ENCODE measurements at places on chromosomes 2 and 18.

DNA sequence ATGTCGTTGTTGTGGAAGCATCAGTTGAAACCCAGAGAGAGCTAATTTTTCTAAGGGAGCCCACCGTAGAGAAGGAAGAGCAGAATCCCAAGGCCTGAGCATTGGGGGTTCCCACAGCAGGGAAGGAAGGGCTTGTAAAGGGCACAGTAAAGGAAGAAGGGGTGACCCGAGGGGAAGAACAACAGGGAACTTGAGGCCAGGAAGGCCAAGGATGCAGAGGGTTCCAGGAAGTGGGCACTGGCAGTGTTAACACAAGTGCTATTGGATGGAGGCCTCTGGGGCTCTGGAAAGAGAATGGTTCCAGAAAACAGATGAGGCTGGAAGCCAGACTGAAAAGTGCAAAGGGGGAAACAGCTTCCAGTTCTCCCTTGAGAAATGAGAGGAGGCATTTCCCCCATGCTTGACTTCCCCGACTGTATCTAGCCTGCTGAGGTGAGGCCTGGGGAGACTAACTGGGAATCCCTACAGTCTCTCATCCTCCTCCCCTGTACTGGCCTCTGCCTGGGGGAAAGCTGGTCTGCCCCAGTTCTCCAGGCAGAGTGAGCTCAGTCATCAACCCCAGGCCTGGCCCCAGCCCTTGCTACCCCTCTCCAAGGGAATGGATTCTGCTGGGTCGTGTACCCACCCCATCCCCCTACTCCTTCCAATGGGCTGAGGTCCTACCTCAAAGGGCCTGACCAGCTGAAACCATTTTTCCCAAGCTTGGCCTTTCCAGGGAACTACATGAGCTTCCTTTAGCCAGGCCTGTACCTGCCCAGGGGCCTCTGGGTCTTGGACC lies 43.2 kb upstream of the MRPL33 start:
- no peak for DNase-seq

DNA sequence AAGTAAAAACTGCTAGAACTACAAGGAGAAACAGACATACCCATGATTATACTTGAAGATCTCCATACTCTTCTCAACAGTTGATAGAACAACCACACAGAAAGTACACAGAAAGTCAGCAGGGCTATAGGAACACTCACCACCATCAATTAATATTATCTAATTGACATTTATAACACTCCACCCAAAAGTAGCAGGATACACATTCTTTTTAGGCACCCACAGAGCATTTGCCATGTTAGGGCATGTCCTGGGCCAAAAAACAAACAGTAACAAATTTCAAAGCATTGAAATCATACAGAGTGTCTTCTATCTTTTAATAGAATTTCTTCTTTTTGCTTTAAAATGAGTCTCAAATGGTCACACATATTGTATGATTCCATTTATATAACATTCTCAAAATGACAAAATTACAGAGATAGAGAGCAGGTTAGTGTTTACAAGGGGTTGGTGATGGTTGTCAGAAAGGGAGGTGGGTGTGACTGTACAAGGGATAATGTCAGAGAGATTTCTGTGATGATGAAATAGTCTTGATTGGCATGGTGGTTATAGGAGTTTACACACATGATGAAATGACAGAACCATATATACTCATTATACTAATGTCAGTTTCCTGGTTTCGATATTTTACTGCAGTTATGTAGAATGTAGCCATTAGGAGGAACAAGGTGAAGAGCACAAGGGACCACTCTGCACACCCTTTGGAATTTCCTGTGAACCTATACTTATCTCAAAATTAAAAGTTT lies 82.8 kb downstream of the NCK2 start:
- peak; percentile 63 for DNase-seq

DNA sequence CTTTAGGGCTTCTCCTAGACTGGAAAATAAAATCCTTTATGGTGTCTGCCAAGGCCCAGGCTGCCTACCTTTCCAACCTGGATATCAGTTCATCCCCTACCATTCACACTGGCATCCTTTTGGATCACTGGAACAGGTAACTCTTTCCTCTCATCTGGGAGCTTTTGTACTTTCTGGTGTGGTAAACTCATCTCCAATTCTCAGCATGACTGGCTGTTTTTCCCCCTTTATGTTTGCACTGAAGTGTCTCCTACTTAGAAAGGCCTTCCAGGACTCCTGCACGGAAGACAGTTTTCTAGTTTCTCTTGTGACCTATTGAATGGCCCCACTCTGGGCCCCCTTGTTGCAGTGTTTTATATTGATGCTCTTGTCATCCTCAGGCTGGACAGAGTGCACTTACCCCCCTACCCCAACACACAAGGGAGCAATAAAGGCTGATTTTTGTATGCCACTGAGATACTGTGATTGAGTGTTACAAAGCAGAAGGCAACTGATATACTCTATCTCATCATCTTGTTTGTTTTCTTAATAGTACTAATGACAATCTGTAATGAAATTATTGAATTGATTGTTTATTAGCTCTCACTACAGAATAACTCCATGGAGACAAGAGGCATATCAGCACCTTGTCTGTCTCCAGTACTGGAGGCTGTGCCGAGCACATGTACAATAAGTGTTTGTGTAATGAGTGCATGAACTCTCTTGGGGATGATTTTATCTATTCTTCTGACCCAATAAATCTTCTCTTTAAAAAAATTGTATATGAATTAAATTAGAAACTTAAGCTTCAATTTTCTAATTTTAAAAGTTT lies 129.9 kb downstream of the PIEZO2 start:
- no peak for DNase-seq

- no peak for DNase-seq
Measured at GRCh38 chr2:223090039-223090438, 38.0 kb downstream of the KCNE4 start.

GRCh38 chr2:210421916-210422315 lies 54.6 kb downstream of the LANCL1 start:
- DNase-seq = peak; percentile 48

- no peak for DNase-seq
Measured at GRCh38 chr2:25112113-25112512, 56.3 kb downstream of the POMC start.

- peak; percentile 9 for DNase-seq
Measured at GRCh38 chr2:10132043-10132575, 9.6 kb downstream of the RRM2 start.

DNA sequence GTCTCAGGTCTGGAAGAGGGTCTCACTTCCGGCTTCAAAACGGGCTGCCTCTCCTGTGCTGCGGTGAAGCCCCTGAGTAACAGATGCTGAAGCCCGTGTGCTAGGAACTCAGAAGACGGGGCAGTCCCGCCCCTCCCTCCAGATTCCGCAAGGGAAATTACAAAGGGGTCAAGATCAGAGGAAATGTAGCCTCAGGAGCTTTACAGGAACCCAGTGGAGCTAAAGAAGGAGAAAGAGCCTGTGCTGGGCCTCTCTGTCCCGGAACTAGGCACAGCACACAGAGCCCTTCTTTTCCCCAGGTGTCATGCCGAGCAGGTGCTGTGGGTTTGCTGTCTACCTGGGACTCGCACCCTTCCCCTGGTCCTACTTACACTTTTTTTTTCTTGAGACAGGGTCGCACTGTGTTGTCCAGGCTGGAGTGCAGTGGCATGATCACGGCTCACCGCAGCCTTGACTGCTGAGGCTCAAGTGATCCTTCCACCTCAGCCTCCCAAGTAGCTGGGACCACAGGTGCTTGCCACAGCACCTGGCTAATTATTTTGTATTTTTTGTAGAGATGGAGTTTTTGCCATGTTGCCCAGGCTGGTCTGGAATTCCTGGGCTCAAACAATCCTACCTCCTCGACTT lies 72.7 kb upstream of the MAP4K4 start:
- no peak for DNase-seq

DNA sequence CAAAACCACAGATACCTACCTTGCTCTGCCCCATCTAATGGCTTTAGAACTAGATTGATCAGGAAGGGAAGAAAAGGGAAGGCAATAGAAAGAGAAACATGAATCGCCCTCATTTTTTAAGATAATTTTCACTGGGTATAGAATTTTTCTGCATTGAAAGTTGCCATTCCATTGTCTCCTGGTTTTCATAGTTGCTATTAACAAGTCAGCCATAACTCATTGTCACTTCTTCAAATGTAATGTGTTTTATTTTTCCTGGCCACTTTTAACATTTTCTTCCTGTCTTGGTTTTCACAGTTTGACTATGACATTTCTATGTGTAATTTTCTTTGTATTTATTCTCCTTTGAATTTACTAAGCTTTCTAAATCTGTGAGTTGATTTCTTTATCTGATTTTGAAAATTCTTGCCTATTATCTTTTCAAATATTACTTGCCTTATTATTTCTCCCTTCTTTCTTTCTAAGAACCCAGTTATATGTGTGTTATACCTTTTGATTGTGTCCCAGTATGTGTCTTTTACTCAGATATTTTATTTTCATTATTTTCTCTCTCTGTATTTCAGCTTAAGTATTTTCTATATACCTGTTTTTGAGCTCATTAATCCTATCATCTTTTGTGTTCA lies 85.5 kb upstream of the GLI2 start:
- no peak for DNase-seq

DNA sequence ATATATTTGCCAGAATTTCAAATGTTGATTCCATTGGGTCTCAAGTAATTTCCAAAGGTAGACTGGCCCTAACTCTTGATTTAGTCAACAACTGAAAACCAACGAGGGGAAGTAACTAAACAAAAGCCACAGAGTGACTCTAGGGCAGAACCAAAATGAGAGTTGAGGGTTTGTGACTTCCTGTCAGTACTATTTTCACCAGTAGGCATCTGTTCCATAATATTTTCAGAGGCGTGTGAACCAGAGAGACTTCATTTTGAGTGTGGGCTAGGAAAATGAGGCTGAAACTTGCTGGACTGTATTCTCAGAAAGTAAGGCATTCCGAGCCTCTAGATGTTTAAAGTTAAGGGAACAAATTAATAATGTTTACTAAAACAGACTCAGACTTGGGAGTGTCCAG lies 70.6 kb downstream of the GDF7 start:
- peak; percentile 19 for DNase-seq

DNA sequence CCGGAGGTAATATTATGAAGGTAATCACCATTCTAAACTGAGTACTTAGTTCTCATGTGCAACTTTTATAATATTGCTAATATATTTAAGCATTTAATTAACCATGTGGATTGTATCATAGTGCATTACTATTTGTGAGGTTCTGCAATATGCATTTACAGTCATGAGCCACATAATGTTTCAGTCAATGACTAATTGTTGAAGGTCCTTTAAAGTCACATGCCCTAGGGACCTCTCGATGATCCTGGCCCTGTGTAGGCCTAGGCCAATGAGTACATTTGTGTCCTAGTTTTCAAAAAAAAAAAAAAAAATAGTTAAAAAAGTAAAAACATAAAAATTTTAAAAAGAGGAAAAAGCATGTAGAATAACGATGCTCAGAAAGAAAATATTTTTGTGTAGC lies 298.0 kb downstream of the DSEL start:
- DNase-seq = no peak

DNA sequence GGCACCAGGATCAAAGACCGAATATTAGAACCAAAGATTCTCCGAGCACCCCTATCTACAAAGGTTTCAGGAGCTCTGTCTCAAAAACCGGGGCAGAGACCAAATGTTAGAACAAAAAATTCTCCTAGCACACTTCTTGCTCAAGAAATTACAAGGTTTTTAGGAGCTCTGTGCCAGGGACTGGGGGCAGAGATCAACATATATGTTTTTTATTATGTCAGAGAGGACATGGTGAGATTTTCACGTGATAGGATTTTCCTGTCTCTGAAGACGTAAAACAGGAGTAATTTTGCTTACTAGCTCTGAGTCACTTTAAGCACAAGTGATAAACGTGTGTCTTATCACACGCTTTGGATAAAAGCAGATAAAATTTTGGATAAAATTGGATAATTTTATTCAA lies 34.8 kb upstream of the ODC1 start:
- no peak for DNase-seq

- no peak for DNase-seq
Measured at GRCh38 chr18:13019301-13019700, 28.1 kb downstream of the CEP192 start.

DNA sequence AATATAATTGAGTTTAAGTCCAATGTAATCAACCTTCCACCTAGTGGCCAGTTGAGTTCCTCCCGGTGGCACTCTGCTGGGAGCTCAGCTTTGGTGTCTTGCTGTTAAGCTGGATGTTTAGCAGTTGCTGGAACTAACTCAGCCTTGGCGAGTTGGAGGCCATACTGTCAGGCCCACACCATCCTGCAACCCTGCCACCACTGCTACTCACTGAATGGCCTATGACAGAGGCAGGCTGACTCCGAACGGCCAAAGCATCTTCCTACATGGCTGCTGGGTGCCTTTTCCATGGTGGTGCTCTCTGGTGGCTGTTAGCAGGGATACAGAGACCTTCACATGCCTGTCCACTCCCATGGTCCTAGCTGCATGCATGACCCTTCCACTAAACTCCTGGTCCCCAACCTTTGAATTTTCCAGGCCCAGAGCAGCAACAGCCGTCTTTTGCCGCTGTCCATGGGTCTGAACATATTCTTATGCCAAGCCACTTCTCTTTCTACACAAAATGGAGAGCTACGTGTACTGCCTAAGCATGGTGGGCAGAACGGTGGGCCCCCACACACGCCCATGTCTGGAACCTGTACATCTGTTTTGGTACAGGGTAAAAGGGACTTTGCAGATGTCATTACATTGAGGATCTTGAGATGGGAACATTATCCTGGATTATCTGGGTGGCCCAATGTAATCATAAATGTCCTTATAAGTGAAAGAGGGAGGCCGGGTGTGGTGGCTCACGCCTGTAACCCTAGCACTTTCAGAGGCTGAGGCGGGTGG lies 15.0 kb upstream of the TRAF3IP1 start:
- DNase-seq = peak; percentile 31

DNA sequence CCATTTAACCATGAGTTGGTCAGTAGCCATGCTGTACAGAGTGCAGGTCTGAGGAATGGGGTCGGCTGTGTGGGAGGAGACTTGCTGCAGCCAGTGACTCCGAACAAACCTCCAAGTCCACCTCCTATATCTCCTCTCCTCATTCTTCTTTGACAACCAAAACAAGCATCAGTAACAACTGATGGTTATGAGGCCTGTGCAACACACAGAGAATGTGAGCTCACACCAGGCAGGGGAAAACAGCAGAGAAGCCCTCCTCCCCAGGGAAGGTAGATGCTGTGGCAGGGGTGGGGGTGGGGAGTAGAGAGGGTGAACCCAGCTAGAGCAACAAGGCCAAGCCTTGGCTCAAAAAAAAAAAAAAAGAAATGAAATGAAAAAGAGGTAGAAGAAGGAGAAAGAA lies 12.3 kb upstream of the CNGA3 start:
- DNase-seq = no peak

- DNase-seq = peak; percentile 6
Measured at GRCh38 chr2:196696423-196697079, 57.0 kb downstream of the CCDC150 start.
